Hematopoietic multipotent progenitor cell treated with erythropoietin and hydrocortisone succinate and interleukin-3 and kit ligand, for 4 days (in vitro differentiated cells): ENCODE measurements at places on chromosomes 13 and 19.

DNA sequence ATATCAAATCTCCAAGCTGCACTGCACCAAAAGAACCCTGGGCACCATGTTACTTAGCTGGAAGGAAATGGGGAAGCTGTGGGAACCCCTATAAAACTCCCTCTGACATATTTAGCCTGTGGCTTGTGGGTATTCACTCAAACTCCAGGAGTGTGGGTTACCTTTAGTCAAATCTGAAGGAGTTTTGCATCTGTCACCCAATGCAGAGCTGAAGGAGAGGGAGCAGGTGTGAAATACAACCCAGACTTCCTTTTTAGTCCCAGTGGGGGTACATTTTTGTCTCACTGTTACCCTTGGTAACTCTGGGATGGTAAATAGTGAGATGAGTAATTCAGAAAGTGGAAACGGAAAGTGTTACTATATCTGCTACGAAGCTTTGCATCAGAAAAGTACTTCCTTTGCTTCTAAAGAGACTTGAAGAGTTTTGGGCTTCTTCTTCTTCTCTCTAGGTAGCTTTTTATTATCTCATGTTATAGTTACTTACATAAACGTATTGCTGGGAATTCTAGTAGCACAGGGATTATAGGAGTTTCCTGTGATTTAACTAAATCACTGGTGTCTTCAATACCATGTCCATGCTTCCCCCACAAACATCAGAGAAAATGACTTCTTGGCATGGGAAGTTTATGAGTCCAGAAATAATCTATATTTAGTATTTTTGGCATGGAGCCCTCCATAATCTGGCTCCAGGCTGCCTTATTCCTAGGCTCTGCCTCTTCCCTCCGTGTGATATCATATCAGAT is 105.9 kb downstream of the AKAP11 start:
- DNase-seq = no peak

DNA sequence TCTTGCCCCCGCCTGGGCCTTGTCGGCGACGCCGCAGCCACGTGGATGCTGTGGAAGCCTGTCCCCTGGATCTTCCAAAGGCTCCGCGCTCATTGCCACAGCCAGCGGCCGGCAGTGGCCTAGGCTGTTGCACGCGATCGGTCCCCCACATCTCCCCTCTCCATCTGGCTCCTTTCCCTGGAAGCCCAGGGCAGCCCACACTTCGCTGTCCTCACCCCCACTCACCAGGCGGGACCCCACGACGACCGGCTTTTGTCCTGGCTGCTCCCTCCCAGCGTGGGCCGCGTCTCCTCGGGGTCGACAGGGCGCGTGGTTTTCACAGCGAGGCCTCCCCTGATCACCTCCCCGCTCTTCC is 605 bp upstream of the TEX30 start:
- DNase-seq = no peak

DNA sequence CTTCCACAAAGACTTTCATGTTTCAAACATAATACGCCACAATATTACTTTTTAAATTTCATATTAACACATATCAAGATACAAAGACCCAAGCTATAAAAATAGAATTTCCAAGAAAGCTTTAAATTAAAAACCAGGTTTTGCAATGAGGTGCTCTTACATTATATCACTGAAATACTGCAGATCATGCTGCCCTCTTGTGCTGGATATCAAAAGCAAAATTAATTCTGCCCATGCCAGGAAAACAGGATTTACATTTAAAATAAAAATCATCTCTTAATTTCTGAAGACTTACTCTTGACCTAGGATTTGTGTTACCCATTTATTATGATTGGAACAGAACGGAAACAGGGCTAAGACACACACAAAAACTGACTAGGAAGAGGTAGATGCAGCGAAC is 145.0 kb downstream of the ABCC4 start:
- peak; percentile 44 for DNase-seq

DNA sequence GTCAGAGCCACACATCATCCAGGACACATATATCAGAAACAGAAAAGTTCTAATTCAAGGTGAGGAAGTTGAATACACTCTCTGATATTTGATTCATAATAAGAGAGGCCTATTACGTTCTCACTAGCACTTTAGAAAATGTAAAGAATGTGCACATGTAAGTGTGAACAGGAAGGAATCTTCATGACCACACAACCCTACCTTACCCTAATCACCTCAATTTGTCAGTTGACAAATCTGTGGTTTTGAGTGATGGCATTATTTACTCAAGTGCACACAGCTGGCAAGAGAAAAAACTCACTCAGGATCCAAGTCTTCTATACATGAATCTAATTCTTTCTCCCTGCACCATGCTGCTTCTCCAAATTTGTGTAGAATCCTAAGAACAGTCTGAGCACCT is 445.8 kb downstream of the SUCLA2 start:
- DNase-seq = peak; percentile 2

DNA sequence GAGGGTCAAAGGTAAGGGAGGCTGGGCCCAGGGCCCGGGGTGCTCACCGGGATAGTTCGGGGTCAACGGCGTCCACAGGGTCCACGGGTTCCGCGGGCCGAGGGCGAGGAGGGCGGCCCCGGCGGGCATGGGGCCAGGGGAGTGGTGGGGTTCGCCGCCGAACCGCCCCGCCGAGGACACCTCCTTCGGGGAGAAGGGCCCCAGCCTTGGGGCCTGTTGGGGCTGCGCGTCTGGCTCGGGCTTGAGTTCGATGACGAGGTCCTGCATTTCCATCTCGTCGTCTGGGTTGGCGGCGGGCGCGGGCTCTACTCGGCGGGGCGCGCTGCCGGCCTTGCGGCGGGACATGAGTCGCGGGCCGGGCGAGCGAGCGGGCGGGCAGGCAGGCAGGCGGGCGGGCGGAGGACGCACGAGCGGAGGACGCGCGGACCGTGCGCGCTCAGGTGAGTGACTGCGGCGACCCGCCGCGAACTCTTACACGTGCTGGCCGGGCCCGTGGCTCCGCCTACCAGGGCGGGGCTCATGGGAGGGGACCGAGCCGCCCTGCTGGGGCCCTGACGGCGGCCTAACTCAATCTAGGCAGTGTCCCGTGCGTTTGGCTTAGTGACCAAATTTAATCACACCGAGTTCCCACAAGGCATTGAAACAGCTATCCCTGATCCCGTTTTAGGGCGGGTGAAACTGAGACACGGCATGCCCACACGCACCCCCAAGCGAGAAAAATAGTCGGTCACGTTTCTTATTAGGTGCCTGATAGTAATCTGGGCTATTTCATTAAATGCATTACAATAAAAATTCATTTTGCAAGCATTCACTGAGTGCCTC is at the start of gene ZNF296:
Gene ZNF296 (minus strand): TSS at position 450 of the 822 bp plus-strand sequence. CDS start 105 bp downstream, at position 345.
- DNase-seq = peak; percentile 91

GRCh38 chr19:5417495-5418436 is 37.5 kb upstream of the ZNRF4 start:
- no peak for DNase-seq

GRCh38 chr13:77338961-77339401 is 12.1 kb upstream of the MYCBP2 start:
- DNase-seq = no peak
